ENCODE measurements at places on chromosomes 6 and 20. TPM values are rescaled to one million over a fixed set of nuclear protein-coding genes. Genes with fewer than 3 reads are reported as not detected.
A peak's percentile ranks its signal among the peaks of the same experiment; 100 is the strongest.

DNA sequence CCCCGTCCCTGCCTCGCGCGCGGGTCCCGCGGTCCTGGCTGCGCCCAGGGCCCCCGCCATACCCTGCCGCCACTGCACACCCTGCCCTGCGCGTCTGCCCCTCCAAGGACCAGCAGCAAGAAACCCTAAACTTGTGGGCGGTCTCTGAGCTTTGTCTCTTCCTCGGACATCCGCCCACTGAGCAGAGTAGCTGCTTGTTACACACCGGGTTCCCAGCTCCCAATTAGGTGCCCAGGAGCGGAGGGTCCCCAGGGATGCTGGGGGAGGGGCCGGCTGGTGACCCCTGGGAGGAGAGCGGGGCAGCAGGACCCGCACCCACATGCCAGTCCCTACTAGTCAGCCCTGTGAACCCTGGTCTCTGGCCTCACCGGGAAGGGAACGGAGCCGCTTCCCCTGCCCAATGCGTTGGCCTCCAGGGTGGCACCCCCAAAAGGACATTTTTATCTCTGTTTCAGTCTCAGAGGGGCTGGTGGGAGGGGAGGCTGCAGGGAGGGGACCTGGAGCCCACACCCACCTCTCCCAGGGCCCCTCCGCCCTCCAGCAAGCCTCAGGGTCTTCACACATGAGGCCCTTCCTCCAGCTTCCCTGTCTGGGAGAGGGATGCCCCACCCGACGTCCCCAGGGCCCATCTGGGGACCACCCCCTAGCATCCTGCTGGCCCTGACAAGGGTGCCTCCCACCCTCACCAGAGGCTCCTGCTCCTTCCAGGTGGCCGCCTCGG is 10.5 kb downstream of the STMN3 start:
- H3K4me3 ChIP-seq = no peak overlapping the region
- no peaks in the 10 kb centered on the region for H3K36me3 ChIP-seq
- DNase-seq = no peak

DNA sequence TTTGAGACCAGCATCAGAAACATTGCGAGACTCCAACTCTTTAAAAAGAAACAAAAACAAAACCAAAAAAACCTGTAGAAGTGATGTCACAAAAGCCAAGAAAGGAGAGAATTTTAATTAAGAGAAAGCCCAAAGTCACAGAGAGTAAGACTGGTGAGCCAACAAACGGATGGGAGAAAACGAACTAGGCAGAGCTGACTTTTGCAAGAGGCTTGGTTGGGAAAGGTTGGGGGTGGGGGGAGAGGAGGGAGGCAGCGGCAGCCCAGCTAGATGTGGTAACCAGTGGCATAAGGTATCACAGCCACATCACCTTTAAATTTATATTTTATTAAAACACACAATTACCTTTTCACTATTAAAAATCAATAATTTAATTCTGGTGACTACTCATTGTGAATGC is 23.5 kb downstream of the NOL7 start:
- no peaks in the 10 kb centered on the region for H3K27me3 ChIP-seq
- DNase-seq = no peak
- H3K27ac ChIP-seq = no peak overlapping the region
- no peak overlapping the region for H3K4me3 ChIP-seq
- no peaks in the 10 kb centered on the region for H3K4me1 ChIP-seq

Gene PRL
- total RNA-seq = not detected

Gene ATP9A
- total RNA-seq = 59.8 TPM

DNA sequence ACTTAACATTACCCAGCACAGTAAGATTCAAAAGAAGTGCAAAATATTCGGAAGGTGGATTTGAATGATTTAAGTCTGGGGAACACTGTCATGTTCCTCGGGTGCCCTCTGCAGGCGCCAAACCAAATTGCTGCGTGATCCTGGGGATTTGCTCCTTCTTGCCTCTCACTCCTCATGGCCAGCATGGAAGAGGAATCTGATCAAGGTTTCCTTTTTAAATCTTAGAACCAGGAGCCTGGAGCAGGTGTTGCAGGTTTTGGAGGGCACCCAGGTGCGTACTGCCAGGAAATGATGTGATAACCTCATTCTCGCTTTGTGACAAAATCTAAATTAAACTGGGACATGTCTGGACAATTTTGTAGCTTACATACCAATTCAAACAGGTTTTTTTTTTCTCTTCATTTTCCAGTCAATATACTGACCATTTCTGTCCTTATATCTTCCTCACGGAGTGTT is 8.1 kb upstream of the PFDN4 start:
- no peaks in the 10 kb centered on the region for H3K4me1 ChIP-seq
- H3K27me3 ChIP-seq = no peaks in the 10 kb centered on the region
- no peaks in the 10 kb centered on the region for H3K36me3 ChIP-seq
- peak; percentile 77 for DNase-seq

Gene RIMS1
- 4.8 TPM for total RNA-seq

DNA sequence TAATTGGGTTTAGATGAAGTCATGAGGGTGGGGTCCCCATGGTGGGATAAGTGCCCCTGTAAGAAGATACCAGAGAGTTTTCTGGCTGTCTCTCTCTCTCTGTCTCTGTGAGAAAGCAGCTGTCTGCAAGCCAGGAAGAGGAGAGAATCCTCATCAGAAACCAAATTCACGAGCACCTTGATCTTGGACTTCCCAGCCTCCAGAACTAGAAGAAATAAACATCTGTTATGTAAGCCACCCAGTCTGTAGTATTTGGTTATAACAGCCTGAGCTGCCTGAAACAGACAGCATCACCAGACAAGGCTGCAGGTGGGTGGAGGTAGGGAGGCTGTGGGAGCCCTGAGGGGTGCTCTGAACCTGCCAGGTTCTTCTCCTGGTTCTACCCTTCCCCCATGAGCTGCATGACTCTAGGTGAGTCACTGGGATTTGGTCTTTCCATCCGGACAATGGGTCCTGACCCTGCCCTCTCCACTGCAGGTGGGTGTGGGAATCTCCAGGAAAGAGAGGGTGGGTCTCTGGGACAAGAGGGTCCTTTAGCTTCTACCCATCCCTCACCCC is 34.3 kb upstream of the VEGFA start:
- H3K4me3 ChIP-seq = no peak overlapping the region
- H3K4me1 ChIP-seq = no peaks in the 10 kb centered on the region
- no peak for DNase-seq
- H3K27me3 ChIP-seq = no peaks in the 10 kb centered on the region

DNA sequence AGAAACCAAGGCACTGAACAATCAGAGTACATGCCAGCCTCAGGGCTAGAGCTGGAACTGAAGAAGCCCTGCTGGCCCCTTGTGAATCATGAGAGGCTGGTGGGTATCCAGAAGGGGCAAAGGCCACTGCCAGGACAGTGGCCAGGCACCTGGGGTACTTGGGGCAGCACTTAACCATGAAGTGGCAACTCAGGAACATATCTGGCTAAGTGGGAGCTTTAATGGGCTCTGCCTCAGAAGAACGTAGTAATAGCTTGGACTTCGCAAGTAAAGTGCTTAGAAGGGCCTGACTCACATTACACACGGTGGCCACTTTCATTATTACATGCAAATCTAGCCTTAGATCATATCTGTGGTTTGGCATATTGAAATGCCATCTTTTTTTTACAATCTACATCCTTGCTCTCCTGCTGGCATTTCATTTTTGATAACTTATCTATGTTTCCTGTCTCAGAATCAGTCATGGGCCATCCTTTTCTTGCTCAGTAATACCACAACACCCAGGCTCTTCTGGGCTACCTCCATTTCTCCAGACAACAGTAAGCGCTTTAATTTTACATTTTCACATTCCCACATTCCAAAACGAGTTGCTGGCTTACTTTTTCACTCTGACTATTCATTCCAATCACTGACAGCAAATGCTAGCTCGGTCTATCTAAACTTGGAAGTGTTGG is 21.6 kb downstream of the NAPB start:
- peaks cover 2% of the 10 kb centered on the region for H3K4me1 ChIP-seq
- H3K36me3 ChIP-seq = no peaks in the 10 kb centered on the region
- no peak for DNase-seq
- no peak overlapping the region for H3K4me3 ChIP-seq
- no peak overlapping the region for H3K27ac ChIP-seq
- no peaks in the 10 kb centered on the region for H3K27me3 ChIP-seq

DNA sequence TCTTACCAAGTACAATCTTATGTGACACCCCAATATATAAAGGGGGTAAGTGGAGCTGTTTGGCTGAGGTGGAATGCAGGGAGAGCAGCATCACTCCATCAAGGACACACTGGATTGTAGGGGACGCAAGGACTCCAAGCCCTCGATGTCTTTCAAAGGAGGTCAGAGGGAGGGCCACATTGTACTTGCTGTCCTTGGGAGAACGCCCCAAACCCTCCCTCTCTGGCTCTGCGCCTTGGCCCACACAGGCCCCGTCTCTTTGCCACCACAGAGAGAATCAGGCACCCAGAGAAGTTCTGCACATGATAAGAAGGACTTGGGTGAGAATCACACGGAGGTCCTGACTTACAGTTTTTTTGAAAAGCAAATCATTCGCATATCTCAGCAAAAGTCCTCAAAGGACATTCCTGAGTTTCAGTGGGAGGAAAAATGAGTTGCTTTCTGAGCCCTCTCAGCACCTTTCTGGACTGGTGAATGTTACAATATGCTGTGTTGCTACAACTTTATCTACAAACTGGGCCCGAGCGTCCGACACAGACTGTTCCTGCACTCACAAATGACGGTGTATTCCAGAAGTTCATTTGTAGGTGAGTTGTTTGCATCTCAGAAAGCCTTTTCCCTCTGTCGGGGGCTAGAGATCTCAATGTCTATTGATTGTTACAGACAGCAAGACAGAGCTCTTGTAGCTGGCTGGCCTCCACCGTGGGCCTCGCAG is 92.5 kb upstream of the AKAP12 start:
- H3K27me3 ChIP-seq = no peaks in the 10 kb centered on the region
- no peak for DNase-seq
- H3K27ac ChIP-seq = no peak overlapping the region

GRCh38 chr6:16503970-16504415 is 257.3 kb downstream of the ATXN1 start:
- no peak for DNase-seq
- H3K36me3 ChIP-seq = no peaks in the 10 kb centered on the region
- H3K27ac ChIP-seq = no peak overlapping the region
- no peak overlapping the region for H3K4me3 ChIP-seq
- H3K27me3 ChIP-seq = no peaks in the 10 kb centered on the region

- H3K27ac ChIP-seq = no peak overlapping the region
- no peak for DNase-seq
- H3K4me1 ChIP-seq = no peaks in the 10 kb centered on the region
Observed at GRCh38 chr6:166624275-166624674, 2.8 kb downstream of the RPS6KA2 start.

GRCh38 chr6:168439794-168440450 is 1.1 kb upstream of the SMOC2 start:
- DNase-seq = no peak
- H3K4me1 ChIP-seq = peaks cover 2% of the 10 kb centered on the region
- peak overlapping the region; percentile 76 for H3K27ac ChIP-seq
- H3K4me3 ChIP-seq = no peak overlapping the region
- no peaks in the 10 kb centered on the region for H3K36me3 ChIP-seq
- H3K27me3 ChIP-seq = no peaks in the 10 kb centered on the region

DNA sequence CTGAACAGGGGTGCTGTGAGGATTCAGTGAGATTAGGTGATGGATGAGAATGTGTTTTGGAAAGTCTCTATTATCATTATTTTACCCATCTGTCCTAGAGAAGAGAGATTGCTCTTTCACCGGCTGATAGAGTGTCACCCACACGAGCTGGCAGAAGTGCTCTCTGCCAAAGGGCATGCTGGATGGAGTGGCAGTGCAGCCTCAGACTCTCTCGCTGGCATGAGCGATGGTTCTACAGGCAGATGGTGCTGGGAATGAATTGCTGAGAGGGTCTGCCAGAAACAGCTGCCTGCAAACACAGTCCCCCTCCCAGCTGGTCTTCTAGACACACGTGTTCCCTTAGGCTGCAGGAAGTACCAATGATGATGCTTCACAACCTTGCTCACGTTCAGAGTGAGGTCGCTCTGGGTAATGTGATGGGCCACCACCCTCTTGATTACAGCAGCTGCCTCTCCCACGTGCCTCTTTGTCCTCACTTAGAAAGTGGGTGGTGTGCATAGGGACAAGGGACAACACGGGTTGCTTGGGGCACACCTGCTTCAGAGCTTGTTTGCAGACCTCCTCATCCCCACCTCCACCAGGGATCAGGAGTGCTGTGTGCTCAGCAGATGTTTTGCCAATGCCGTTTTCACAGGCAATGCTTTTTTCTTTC is 84.7 kb downstream of the FOXA2 start:
- no peak for DNase-seq
- H3K27me3 ChIP-seq = no peaks in the 10 kb centered on the region
- H3K36me3 ChIP-seq = no peaks in the 10 kb centered on the region
- H3K4me1 ChIP-seq = no peaks in the 10 kb centered on the region

Gene CRISP2
- total RNA-seq = not detected

Gene MANEA
- 12.8 TPM for total RNA-seq

DNA sequence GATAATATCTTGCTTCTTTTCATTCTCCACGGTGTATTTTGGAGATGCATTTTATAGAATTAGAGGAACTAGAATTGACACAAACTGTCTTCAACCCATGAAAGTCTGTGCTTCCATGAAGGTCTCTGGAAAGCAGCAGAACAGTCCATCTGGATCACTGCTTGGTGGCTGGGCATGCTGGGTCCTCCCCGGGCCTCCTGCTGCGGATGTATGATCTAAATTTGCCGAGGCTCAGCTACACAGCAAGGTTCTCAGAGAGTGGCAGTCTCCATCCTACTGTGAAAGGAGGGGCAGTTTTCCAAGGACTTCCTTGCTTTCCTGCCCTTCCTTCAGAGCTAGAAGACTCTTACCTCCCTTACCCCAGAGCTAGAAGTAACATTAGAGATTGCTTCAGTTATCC is 15.1 kb downstream of the PKIG start:
- no peaks in the 10 kb centered on the region for H3K27me3 ChIP-seq
- no peak overlapping the region for H3K4me3 ChIP-seq
- H3K4me1 ChIP-seq = peaks cover 10% of the 10 kb centered on the region
- H3K36me3 ChIP-seq = no peaks in the 10 kb centered on the region
- no peak for DNase-seq
- peak overlapping the region; percentile 91 for H3K27ac ChIP-seq

GRCh38 chr6:41696788-41697187 is 38.6 kb downstream of the TFEB start:
- no peak overlapping the region for H3K4me3 ChIP-seq
- H3K4me1 ChIP-seq = no peaks in the 10 kb centered on the region
- H3K36me3 ChIP-seq = no peaks in the 10 kb centered on the region
- no peak overlapping the region for H3K27ac ChIP-seq

GRCh38 chr6:135488023-135488422 is 9.5 kb downstream of the AHI1 start:
- DNase-seq = no peak
- H3K4me3 ChIP-seq = no peak overlapping the region
- H3K4me1 ChIP-seq = no peaks in the 10 kb centered on the region
- H3K27me3 ChIP-seq = no peaks in the 10 kb centered on the region
- peaks cover 4% of the 10 kb centered on the region for H3K36me3 ChIP-seq

- H3K27ac ChIP-seq = no peak overlapping the region
- H3K4me3 ChIP-seq = no peak overlapping the region
- no peaks in the 10 kb centered on the region for H3K36me3 ChIP-seq
- H3K27me3 ChIP-seq = no peaks in the 10 kb centered on the region
- H3K4me1 ChIP-seq = no peaks in the 10 kb centered on the region
- DNase-seq = no peak
Observed at GRCh38 chr20:21498635-21499034, 15.2 kb downstream of the NKX2-2 start.

- no peaks in the 10 kb centered on the region for H3K27me3 ChIP-seq
- H3K4me1 ChIP-seq = no peaks in the 10 kb centered on the region
- no peaks in the 10 kb centered on the region for H3K36me3 ChIP-seq
- H3K4me3 ChIP-seq = no peak overlapping the region
- no peak overlapping the region for H3K27ac ChIP-seq
Observed at GRCh38 chr20:11492386-11492785, 425.3 kb upstream of the BTBD3 start.
